ENCODE measurements at places on chromosomes 3 and 15.

- DNase-seq = no peak
Observed at GRCh38 chr3:30548600-30548999, 57.8 kb upstream of the TGFBR2 start.

DNA sequence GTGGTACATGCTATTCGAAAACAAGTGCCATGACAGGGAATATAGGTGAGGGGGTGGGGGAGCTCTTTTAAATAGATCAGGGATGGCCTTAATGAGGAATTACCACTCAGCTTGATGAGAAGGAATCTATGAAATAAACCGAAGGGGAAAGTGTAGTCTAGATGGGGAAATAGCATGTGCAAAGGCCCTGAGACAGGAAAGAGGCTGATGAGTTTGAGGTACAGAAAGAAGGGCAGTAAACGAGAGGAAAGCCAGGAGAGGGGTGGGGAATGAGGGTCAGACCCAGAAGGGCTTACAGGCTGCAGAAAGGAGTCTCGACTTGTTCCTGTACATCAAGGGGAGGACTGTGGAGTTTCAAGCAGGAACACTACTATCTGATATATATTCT lies 12.2 kb downstream of the ATP2B2 start:
- no peak for DNase-seq

DNA sequence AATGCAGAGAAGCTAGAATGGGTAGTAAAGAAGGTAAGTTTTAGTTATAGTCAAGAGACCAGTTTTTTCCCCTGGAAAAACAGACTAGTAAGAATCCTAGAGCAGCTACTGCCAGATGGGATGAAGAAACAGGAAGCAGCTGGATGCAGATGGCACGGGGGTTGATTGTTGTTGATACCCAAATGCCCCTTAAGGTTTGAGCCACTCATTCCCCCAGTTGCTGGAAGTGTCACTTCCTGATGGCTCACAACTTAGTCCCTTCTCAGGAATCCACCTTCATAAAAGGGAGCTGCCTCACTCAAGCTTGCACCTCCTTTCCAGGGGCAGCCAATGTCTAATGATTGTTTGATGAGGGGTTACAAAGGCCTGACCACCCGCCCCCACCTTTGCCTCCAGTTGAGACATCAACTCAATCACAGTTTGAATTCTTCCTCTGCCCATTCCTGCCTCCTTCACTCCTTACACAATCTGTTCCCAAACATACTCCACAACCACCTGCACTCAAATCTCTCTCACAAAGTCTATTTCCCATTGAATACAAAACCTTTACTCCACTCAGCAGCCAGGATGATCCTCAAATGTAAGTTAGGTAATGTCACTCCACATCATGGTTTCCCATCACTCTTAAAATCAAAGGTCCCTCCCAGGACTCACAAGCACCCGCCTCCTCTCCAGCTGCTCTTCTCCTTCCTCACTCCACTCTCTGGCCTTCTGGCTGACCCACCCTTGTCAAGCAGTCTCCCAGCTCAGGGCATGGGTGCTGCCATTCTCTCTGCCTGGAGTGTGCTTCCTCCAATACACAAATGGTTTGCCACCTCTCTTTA lies 450.1 kb upstream of the THBS1 start:
- no peak for DNase-seq

DNA sequence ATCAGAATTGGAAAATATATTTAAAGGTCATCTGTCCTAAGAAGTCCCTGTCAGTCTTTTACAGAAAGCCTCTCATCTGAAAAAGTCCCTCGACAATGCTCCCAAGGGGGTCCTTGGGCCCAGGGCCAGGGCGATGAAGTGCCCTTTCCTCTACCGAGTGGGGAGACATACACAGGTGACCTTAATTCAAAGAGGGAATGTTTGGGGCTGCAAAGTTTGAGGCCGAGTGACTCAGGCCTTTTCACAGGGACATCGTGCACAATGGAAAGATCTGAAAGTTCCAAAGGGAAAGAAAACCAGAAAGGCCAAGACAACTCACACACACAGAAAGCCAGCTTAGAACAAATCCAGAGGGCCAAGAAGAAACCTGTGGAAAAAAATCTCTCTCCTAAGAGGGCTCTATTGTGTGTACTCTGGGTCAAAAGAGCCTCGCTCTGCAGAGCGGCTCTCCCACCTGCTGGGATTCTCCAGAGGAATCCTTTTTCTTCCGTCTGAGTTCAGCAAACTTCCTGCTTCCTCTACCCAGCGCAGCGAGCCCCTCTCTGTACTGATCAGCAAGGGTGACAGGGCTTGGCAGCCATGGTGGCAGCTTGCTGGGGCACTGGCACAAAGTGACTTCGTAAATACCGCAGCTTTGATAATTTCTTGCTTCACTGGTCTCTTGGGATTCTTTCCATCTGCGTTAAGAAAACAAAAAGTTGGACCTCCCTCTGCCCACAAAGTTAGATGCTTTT lies 259.1 kb downstream of the OPA1 start:
- no peak for DNase-seq

- no peak for DNase-seq
Observed at GRCh38 chr15:31313223-31313622, 13.4 kb upstream of the KLF13 start.

DNA sequence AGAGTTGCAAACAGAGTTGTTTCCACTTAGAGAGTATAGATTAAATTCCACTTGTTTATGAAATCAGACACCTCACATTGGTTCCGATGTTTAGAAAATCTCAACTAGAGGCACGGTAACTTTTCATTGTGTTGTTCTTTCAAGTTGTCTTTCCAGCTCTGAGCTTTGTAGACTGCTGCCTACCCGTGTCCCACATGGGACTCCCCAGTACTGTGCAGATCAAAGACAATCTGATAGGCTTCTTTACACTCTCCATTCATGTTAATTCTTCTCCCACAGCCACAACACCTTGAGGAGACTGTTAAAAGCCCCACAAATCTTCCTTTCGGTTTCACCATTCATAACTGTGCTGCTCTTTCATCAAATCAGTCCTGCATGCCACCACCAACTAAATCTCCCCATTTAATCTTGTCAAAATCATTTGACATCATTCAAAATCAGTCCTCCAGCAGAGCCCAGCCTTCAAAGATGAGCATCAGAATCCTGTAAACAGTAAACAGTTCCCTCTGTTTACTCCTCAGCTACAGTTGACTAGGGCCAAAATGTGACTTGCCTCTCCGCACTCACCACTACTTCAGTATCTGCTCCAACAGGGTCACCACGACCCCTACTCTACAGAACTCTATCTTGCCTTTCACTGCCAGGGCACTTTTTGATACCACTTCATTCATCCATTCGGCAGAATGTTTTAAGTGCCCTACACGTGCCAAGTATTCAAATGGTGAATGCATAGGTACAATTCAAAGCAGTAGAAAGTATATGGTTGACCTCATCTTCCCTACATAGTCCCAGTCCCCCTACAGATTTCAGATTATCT lies 8.3 kb downstream of the ANXA2 start:
- DNase-seq = no peak

- DNase-seq = no peak
Observed at GRCh38 chr3:147730284-147730683, 321.1 kb downstream of the ZIC1 start.

DNA sequence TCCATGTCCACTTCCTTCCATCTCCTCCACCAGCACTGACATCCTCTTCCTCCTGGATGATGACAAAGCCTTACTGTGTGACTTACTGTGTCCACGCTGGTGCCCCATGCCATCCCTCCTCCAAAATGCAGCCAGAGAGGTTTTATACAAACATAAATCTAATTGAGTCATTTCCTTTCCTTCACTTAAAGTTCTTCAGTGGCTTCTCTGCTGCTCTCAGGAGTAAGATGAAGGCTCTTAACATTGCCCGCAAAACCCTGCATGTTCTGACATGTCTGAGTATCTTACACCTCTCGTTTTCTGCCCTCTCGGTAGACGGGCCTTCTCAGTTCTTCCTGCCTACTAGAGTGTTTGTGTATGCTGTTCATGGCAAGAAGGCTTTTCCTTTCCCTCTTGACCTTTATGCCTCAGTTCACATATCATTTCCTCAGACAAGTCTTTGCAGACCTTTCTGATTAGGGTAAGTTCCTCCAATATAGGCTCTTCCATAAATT lies 175.5 kb downstream of the CFAP20DC start:
- no peak for DNase-seq

DNA sequence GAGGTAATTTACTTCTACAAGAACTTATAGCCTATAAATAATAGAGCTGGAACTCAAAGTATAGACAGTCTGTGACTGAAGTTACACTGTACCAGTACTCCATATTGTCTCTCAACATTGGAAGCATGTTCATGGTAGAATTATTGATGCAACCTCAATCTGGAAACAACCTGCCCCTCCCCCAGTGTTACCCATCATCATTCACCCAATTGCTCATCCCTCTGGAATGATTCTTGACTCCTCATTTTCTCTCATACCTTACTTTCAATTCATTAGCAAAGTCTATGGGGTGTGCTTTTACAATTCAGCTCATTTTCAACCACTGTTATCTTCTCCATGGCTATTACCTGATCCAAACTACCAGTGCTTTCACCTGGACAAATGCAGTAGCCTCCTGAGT lies 151.7 kb downstream of the CPNE4 start:
- no peak for DNase-seq

DNA sequence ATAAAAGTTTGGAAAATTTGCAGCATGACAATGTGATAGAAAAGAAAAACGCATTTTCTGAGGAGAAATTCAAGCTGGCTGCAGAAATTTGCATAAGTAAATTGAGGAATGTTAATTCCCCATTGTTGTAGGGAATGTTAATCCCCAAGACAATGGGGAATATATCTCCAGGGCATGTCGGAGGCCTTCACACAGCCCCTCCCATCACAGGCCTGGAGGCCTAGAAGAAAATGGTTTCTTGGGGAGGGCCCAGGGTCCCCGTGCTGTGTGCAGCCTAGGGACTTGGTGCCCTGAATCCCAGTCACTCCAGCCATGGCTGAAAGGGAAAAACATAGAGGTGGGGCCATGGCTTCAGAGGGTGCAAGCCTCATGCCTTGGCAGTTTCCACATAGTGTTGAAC lies 101.1 kb downstream of the BOC start:
- DNase-seq = no peak

DNA sequence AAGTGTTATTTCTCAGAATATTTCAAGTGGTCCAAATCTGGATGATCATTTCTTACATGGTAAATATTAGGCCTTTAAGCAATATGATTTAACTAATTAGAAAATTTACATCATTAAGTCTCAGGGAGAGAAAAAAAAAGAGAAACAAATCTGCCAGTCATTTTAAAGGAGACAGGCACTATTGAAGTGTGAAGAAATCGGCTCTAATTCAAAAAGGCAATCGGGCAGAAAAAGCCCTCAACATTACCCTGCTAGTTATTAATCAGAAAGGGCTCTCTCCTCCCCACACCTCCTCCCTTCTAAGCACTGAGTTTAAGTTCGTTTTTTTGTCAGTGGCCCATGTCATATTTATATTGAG lies 215.9 kb downstream of the MEIS2 start:
- no peak for DNase-seq

DNA sequence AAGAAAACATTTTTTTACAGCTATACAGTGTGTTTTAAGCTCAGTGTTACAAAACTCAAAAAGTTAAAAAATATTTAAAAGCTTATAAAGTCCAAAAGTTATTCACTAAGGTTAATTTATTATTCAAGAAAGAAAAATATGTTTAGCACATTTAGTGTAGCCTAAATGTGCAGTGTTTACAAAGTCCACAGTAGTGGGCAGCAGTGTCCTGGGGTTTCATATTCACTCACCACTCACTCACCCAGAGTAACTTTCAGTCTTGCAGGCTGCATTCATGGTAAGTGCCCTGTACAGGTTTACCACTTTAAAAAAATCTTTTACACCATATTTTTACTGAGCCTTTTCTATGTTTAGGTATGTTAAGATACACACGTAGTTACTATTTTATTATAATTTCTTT lies 300.2 kb upstream of the TRIM42 start:
- no peak for DNase-seq

GRCh38 chr3:47344971-47345370 lies 35.9 kb upstream of the PTPN23 start:
- no peak for DNase-seq

- DNase-seq = no peak
Observed at GRCh38 chr3:190492129-190492528, 21.8 kb upstream of the IL1RAP start.

DNA sequence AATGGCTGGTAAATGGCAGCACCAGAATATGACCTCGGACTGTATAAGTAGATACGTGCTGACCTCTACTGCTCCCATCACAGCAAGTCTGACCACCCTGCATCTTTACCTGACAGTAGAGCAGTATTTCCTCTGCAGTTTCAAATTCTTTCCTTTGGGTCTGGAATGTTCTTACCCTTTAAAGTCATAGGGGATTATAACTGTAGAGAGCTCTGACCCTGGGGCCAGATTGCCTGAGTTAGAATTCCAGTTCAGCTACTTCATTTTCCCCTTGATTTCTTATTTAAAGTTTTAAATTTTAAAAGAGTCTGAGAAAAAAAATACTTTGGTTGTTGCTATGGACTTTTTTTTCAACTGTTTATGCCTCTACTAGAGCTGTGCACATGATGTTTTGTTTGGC lies 237.7 kb downstream of the NR1D2 start:
- no peak for DNase-seq

DNA sequence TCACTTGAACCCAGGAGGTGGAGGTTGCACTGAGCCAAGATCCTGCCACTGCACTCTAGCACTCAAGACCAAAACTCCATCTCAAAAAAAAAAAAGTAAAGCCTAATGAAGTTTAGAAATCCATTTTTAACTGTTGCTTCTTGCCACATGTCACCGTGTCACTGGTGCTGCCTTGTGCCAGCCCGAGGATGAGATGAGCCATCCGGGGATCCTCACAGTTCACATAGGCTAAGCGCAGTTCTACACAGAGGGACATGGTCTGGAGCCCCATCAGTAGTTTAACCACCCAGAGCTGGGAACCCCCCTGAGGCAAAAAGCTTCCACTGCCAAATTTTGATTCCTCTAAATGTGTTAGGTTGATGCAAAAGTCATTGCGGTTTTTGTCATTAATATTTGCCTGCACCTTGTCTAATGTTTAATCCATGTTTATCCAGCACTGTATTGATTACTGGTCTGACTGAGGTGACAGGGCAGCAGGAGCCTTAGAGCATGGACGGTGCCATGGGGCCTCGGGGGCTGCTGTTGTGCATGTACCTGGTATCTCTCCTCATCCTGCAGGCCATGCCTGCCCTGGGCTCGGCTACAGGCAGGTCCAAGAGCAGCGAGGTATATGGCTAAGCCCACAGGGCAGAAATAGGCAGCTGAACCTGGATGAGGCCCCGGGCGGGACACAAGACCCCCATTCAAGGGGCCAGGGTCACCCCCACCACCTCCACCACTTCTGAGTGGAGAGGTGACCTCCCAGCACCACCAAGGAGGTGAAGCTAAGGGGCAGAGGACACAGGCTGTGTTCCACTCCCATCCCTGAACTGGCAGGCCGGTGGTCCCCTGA lies at the start of gene ITIH1:
Gene ITIH1 (plus strand): TSS at position 473 of the 832 bp plus-strand sequence. CDS start 17 bp downstream, at position 490.
- no peak for DNase-seq

DNA sequence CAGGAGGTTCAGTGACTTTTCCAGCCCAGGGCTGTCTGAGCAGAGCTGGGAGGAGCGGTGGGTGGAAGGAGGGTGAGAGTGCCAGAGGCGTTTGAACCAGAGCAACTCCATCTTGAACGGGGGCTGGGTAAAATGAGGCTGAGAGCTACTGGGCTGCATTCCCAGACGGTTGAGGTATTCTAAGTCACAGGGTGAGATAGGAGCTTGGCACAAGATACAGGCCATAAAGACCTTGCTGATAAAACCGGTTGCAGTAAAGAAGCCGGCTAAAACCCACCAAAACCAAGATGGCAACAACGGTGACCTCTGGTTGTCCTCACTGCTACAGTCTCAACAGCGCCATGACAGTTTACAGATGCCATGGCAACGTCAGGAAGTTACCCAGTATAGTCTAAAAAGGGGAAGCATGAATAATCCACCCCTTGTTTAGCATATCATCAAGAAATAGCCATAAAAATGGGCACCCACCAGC lies 60.2 kb downstream of the ABTB1 start:
- DNase-seq = no peak

- no peak for DNase-seq
Observed at GRCh38 chr3:135246027-135246426, 451.0 kb downstream of the EPHB1 start.
